ENCODE measurements at places on chromosomes 3 and 15.

- peak; percentile 31 for DNase-seq
Observed at GRCh38 chr15:84633311-84634227, 20.5 kb downstream of the WDR73 start.

GRCh38 chr3:40308725-40309417 lies 636 bp upstream of the EIF1B start:
- no peak for DNase-seq

GRCh38 chr3:25801786-25802185 lies 11.9 kb downstream of the OXSM start:
- no peak for DNase-seq

DNA sequence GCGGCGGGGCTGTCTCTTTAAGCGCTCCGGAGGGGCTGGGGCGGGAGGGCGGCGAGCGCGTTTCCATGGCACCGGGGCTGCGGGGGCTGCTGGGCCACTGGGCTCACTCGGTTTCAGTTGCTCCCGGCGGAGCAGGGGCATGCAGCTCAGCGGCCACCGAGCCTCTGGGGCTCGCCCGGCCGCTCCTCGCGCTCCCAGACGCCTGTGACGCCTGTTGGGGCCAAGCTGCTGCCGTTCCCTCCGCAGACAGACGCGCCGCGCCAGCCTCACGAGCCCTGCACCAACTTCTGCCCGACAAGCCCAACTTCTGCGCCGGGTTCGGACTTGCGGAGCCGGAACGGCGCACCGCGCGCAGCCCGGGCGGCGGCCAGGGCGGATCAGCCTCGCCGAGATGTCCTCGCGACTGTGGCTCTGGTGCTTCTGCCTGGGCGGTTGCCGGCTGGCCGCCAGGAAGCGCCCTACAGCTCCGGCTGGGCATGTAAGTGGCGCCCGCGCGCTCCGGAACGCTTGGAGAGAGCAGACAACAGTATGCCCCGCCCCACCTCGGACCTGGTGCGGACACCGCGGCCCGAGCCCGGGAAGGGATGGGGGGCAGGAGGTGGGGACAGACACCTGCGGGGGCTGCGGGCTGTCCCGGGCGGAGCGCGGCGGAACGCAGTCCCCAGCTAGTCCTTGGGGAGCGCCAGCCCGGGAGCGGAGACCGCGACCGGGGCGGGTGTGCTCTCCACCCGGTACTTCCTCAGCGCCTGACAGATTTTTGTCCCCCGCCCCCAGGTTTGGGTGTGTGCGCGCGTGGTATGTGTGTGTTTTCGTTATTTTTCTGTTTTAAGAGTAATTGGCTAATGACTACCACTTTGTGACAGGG lies 154.1 kb upstream of the GOLIM4 start:
- no peak for DNase-seq

- DNase-seq: no peak
Observed at GRCh38 chr3:156120528-156121251, at the start of gene KCNAB1. KCNAB1 (plus strand) TSS chr3:156120578.
